ENCODE measurements at places on chromosomes 5 and 9. TPM values are rescaled to one million over a fixed set of nuclear protein-coding genes. Genes with fewer than 3 reads are reported as not detected.

DNA sequence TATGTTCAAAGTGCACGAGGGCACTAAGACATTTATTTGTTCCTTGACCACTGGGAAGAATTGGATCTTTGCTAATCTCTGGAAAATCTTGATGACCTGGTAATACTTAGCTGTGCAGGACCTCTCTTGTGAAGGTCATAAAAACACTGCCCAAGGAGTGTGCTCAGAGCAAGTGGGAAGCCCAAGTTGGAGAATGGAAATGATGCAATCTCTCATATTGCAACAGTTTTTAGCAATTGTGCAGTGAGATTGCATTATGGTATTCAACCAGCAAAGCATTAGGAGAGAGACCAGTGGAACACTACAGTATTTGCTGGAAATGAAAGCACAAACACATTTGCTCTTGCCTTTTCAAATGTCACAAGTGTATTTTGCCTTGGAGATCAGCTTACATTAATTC is 34.5 kb downstream of the TXNDC8 start:
- DNase-seq, result no peak
- no peaks in the 10 kb centered on the region for H3K4me1 ChIP-seq
- H3K36me3 ChIP-seq, result no peaks in the 10 kb centered on the region
- peaks cover 3% of the 10 kb centered on the region for H3K27me3 ChIP-seq

Gene WNT8A
- not detected for total RNA-seq

DNA sequence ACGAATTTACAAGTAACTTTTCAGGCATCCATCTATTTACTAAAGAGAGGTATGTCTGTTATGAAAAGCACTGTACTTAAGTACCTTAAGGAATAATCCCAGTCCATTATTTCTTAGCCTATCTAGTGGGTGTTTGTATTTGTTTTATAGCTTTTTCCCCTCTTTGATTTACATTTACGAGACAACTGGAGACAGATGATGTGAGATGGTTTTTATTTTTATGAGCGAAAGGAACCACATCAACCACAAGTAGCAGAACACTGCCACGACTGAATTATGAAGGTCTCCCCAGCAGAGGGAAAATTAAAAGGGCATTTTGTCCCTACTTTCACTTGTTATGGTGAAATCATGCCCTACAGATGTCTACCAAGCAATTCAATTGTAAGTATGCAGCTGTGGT is 357.8 kb downstream of the NFIB start:
- H3K36me3 ChIP-seq, result no peaks in the 10 kb centered on the region
- no peaks in the 10 kb centered on the region for H3K27me3 ChIP-seq
- no peak for DNase-seq
- no peak overlapping the region for H3K27ac ChIP-seq
- H3K4me3 ChIP-seq, result no peak overlapping the region

Gene ALDH1B1
- total RNA-seq, result 46.3 TPM

GRCh38 chr9:127067603-127068220 is 54.7 kb downstream of the ANGPTL2 start:
- H3K27ac ChIP-seq, result no peak overlapping the region
- H3K36me3 ChIP-seq, result no peaks in the 10 kb centered on the region
- no peaks in the 10 kb centered on the region for H3K4me1 ChIP-seq
- no peak for DNase-seq
- H3K27me3 ChIP-seq, result peaks cover 12% of the 10 kb centered on the region

GRCh38 chr5:1304033-1304432 is 9.2 kb upstream of the TERT start:
- H3K27me3 ChIP-seq, result peaks cover 24% of the 10 kb centered on the region
- H3K36me3 ChIP-seq, result no peaks in the 10 kb centered on the region
- H3K4me3 ChIP-seq, result no peak overlapping the region
- H3K4me1 ChIP-seq, result no peaks in the 10 kb centered on the region
- H3K27ac ChIP-seq, result no peak overlapping the region
- no peak for DNase-seq

DNA sequence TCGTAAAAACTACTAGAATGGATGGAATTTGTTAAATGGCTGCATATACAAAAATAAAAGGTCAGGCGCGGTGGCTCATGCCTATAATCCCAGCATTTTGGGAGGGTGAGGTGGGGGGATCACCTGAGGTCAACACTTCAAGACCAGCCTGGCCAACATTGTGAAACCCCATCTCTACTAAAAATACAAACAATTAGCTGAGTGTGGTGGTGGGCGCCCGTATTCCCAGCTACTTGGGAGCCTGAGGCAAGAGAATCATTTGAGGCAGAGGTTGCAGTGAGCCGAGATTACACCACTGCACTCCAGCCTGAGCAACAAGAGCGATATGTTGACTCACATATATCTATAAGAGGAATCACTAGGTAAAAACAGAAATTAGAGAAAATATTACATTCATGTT is 9.3 kb upstream of the GPR150 start:
- H3K27ac ChIP-seq, result no peak overlapping the region
- no peaks in the 10 kb centered on the region for H3K27me3 ChIP-seq
- no peaks in the 10 kb centered on the region for H3K36me3 ChIP-seq
- no peak for DNase-seq
- H3K4me1 ChIP-seq, result no peaks in the 10 kb centered on the region

Gene PCDHA12
- total RNA-seq, result not detected

Gene TMC1
- not detected for total RNA-seq

Gene TTC23L
- 0.11 TPM for total RNA-seq

DNA sequence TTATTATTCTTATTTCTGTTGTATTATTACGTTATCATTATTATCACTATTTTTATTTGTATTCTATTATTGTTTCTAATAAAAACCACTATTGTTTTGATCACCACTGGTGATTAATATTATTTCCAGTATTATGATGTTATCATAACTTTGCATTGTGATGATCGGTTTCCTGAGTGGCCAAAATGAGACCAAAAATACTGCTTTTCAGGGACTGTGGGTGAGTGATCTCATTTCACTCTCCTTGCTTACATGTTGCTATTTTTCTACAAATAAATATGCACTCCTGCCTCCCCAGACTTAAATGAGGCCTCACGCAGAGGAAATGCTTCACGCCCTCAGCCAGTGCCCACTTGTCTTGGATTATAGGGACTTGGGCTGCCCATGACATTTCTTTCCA is 78.4 kb downstream of the LRSAM1 start:
- H3K36me3 ChIP-seq, result peaks cover 52% of the 10 kb centered on the region
- no peaks in the 10 kb centered on the region for H3K27me3 ChIP-seq
- no peak overlapping the region for H3K4me3 ChIP-seq
- DNase-seq, result no peak
- H3K4me1 ChIP-seq, result no peaks in the 10 kb centered on the region

- no peak overlapping the region for H3K27ac ChIP-seq
- no peak for DNase-seq
- no peaks in the 10 kb centered on the region for H3K4me1 ChIP-seq
- H3K36me3 ChIP-seq, result no peaks in the 10 kb centered on the region
Observed at GRCh38 chr5:113132564-113132963, 156.0 kb downstream of the DCP2 start.

DNA sequence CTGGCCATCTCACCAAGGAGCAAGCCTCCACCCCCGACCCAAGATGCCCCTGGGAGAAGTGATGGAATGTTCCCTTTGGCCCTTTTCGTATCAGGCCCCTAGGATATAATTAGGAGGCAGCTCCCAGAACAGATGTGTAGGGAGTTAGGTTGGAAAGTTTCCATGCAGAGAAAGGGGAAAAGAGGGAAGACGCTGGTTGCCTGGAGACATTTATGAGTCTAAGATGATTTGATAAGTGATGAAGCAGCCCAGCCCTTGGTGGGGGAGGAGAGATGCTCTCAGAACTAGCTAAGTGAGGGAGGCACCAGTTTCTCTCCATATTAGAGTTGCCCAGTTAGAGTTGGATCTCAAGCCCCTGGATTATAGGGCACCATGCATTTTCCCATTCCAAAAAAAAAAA is 137.5 kb downstream of the GNA14 start:
- no peak overlapping the region for H3K27ac ChIP-seq
- no peaks in the 10 kb centered on the region for H3K36me3 ChIP-seq
- H3K27me3 ChIP-seq, result no peaks in the 10 kb centered on the region
- no peak for DNase-seq
- no peak overlapping the region for H3K4me3 ChIP-seq

DNA sequence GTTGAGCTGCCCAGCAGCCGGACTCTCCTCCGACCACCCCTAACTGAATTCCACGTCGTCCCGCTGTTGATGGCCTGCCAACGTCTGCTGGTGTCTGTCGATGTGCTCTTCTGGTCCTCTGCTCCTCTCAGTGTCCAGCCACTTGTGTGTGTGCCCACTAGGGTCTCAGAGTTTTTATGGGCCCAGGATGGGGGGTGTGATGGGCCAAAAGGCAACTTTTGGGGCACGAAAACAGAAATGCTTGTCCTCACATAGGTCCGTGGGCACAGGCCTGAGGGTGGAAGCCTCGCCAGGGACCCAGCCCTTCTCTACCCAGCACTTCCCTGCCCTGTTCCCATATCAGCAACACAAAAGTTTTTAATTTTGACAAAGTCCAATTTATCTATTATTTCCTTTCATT is 85.7 kb upstream of the RUFY1 start:
- no peaks in the 10 kb centered on the region for H3K36me3 ChIP-seq
- no peaks in the 10 kb centered on the region for H3K4me1 ChIP-seq
- no peak for DNase-seq
- no peak overlapping the region for H3K27ac ChIP-seq

Gene PCDHGA10
- 0.07 TPM for total RNA-seq

All from K562 (cell line).